ENCODE measurements at places on chromosomes 7 and 10.

- no peak for DNase-seq
Measured at GRCh38 chr7:141157138-141157765, 83.4 kb downstream of the TMEM178B start.

DNA sequence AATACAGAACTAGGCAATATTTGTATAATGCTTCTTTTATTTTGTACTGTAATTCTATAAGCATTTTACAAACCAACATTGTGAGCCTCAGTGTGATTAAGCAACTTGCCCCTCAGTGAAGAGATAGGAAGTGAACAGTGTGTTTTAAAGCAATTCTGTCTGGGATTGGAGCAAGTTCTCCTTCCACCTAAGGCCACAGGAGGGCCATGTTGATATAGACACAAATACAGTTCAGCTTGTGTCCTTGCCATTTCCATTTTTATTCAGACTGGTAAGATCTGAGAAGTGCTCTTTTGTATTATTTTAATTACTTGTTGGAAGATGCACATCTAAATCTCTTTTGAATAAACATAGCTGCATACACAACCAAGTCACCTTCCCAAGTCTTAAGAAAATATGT lies 416.3 kb upstream of the COBL start:
- DNase-seq: no peak

DNA sequence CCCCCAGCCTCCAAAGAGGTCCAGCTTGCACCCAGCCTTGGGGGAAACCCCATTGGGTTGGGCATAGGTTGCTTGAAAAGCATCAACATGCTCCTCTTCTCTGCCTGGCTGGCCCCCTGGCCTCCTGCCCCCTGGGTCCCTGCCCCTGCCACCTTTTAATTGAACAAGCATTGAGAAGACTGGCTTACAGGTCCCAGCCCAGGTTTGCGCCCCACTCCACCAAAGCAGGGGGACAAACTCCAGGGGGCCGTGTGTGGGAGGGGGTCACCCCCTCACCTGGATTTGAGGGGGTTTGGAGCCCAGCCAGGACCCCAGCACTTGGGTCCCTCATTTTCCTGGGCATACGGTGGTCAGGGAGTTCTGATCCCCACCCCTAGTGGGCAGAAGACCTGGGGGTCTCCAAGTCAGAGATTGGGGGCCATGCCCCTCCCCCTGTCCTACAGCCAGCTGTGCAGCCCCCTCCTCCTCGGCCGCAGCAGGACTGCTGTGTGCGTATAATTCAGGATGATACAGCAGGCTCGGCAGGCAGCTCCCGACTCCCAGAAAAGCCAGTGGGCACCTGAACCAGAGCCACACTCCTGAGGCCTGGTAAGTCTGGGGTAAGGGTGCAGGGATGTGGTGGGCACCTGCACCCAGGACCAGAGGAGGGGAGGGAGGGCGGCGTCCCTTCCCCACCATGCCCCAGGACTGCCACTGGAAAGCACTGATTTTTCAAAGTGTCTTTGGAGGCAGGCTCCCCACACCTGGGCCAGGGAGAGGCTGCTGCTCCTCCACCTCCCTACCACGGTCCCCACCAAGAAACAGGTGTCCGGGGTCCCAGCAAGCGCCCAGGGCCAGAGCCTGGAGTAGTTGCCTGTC lies 1.7 kb downstream of the ELFN1 start:
- peak; percentile 6 for DNase-seq

- DNase-seq: no peak
Measured at GRCh38 chr10:88763441-88763840, 3.6 kb downstream of the LIPN start.

- no peak for DNase-seq
Measured at GRCh38 chr10:30345611-30346010, 3.5 kb downstream of the MTPAP start.

DNA sequence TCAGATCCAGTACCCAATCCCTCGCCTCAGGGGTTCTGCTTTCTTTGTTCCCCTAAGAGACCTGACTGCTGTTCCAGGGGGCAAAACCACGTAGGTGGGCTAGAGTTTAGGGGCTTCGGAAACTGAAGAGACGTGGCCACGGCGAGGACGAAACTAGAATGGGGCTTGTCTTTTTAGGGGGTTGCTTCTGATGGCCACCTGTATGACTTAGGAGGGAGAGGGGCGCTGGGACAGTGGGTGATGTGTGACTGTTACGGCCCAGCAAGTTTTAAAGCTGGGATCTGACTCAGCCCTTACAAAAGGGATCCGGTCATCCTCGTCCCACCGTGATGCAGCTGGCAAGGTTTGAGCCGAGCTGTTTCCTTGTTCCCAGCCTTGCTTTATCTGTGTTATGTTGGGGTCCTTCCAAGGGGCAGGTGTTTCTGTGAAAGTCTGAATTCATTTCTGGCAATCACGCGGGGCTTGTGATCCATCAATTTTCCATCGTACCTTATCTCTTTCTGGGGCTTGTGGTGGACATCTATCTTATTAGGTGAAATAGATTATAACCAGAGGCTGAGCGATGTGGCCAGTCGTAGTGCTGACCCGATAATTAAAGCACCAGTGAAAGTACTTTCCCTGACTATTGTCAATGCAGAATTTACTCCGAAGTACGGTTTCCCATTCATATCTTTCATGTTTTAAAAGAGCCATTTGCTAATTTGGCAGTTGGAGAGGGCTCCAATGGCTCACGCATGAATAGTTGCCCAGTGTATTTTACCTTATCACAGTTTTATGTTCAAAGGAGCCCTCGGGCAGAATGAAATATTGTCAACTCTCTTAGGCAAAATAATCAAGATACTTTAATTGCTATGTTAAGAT lies 830 bp downstream of the MET start:
- DNase-seq: no peak

GRCh38 chr7:72466797-72467196 lies 54.7 kb upstream of the CALN1 start:
- no peak for DNase-seq

- DNase-seq: no peak
Measured at GRCh38 chr7:131604841-131605279, 48.4 kb upstream of the PODXL start.

DNA sequence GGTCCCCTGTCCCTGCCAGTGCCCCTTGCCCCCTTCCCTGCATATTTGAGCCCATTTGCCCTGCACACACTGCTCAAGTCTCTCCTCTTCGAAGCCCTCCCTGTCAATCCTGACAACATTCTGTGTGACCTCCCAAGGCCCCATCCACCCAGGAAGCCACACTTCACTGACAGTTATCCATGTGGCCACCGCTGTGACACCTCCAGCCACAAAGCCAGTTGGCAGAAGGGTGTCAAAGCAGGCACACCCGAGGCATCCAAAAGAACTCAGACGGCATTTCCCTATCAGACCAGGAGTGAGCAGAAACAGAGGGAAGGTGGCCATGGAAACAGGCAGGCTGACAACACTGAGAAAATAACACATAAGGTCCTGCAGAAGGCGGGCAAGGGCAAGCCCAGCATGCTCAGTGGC lies 4.6 kb downstream of the POLM start:
- DNase-seq: no peak

DNA sequence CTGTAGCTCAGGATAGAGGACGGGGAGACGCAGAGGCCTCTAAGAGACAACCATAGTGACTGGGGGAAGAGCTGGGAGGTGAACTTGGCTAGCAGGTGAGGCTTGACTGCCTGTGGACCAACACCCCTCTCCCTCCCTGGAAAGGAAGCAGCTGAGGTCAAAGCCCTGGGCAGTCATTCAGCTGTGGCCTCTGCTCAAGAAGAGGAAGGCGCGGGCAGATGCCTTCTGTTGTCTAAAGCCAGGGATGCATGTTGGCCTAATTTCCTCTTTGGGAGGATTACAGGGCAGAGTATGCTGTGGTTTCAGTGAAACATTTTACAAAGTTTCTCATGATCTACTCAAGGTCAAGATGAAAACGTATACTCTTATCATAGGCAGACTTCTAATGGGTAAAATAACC lies 327.1 kb downstream of the PRPF18 start:
- no peak for DNase-seq

- no peak for DNase-seq
Measured at GRCh38 chr10:53025172-53025711, 252.7 kb upstream of the MBL2 start.

- DNase-seq: no peak
Measured at GRCh38 chr7:97024209-97025129, at the start of gene DLX5. DLX5 (minus strand) TSS chr7:97024831; CDS start chr7:97024623, 208 bp downstream.

- peak; percentile 15 for DNase-seq
Measured at GRCh38 chr7:24576171-24577025, 3.1 kb downstream of the PALS2 start.

- no peak for DNase-seq
Measured at GRCh38 chr7:143458681-143459080, 15.4 kb downstream of the TAS2R60 start.

- DNase-seq: no peak
Measured at GRCh38 chr10:70295321-70295720, 11.5 kb upstream of the NPFFR1 start.

DNA sequence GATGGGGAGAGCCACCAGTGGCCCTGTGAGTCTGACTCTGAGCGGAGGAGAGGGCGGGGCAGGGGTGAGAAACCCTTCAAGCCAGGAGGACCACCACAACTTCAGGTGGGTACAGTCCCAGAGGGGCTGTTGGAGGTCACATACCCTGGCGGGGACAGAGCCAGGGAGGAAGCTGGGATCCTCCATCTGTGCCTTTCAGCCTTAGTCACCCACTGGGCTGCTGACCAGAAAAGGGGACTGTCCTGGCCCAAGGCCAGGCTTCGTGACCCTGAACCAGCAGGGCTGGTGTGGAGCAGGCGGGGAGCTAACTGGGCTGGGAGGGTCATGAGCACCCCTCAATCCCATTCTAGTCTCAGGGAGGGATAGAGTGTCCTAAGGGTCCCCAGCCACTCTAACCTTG lies 1.5 kb upstream of the CALHM3 start:
- DNase-seq: no peak

DNA sequence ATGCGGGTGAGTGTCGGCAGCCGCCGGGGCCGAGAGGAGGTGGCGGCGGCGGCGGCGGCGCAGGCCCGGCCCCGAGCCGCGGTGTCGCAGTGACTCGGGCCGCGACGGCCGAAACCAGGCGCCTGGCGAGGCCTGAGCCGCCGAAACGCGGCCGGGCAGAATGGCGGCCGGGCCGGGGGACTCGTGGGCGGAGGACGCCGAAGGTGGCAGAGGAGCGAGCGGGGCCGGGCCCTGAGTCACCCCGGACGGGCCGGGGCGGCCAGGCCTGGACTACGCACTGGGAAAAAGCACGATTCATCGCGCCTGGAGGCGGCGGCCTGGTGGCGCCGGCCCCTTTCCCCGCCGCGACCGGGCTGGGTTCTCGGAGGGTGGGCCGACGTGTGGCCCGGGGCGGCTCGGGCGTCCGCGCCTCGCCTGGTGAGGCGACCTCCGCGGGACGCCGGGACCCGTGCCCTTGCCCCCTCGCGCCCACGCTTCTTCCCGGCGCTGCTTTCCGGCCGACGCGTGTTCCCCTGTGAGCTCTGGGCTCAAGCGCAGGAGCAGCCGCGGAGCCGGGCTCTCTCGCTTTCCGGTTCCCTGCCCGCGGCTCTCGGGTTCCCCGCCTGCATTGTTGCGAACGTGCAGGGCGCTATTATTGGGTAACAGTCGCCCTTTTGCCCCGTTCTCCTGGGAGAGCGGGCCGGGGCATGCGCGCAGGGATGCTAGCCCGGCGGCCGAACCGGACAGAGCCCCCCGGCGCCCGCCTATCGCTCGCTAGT lies 500 bp downstream of the CUL1 start:
- DNase-seq: peak; percentile 38

GRCh38 chr10:52387744-52388143 lies 73.7 kb downstream of the DKK1 start:
- no peak for DNase-seq

- DNase-seq: peak; percentile 67
Measured at GRCh38 chr7:127588697-127589482, 679 bp downstream of the ARF5 start.

DNA sequence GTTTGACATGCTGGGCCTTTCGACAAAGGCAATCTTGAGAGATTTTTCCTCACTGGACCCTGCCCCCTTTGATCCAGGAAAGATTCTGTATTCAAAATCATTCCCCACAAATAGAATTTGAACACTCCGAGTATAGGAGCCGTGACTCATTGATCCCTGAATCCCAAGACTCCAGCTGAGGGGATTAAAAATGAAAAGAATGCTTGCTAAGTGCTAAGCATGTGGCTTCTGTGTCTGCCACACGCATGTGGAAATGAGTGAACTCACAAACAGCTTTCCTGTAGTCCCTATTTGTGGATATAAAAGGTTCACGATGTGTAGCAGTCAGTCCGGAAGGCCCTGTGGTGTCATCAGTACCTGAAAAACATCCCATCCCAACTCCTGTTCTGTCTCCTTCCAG lies 674.3 kb downstream of the SDK1 start:
- DNase-seq: no peak

DNA sequence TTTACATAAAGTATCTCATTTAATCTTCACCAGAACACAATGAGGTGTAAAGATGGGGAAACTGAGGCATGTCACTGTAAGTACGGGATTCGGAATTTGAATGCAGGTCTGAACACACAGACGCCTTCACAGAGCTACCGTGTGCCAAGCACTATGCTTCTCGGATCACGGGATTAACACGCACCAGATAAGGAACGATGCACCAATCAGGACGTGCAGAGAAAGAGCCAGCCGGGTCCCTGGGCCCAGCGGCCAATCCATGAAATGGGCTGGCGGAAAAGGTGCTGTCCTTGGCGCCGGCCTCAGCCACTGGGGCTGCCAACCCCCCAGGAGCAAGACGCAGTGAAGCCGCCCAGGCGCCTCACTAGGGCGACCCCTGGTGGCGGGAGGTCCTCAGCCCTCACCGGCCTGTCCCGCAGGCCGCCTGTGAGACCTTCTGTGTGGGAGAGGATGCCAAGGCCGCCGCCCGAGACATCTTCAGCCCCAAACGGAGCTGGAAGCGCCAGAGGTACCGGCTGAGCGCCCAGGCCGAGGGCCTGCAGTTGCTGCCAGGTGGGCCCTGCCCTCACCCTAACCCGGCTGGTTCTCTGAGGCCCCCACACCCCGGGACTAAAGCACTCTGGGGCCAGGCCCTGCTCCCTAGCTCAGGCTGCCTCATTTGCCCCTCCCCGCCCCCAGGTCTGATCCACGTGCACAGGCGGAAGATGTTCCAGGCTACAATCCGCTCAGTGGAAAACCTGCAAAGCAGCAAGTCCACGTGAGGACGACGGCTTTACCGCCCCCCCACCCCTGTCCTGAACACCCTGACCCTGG lies 15.6 kb downstream of the ATG9B start:
- DNase-seq: peak; percentile 76

DNA sequence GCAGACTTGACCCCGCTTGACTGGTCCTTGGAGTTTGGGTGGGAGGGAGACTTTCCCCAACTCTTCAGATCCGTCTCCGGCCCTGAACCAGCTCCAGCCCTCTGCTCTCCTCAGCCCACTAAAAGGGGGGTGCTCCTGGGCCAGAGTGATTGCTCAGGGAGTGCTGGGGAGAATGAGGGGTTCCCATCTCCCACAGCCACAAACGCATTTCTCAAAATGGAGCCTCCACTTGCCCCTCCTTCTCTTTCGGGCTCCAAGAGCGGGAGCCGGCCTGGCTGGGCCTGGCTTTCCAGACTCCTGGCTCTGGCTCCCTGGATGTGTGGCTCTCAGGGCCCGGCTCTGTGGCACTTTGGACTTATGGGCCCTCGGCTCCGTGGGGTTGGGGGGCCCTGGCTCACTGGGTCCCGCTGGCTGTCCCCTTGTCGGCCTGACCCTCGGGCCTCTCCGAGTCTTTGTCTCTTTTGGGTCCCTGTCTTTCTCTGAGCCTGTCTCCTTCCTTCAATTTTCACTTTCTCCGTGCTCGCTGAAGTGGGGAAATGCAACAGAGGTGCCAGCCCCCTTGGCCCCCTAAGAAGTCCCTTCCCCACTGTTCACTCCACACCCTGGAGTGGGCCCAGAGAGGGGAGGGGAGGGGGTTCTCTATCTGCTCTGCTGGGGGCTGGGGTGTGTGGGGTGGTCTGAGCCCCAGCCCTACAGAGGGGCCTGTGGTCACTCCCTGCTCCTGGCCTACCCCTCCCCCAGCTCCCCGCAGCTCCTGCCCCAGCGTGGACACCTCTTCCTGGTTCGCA lies 713 bp downstream of the LZTS2 start:
- DNase-seq: peak; percentile 40

- no peak for DNase-seq
Measured at GRCh38 chr10:32057036-32057372, 779 bp upstream of the KIF5B start.
